ENCODE measurements at places on chromosomes 3 and 15.

GRCh38 chr3:128551451-128551850 lies 58.5 kb upstream of the GATA2 start:
- DNase-seq = no peak

- DNase-seq = no peak
These were observed 3.3 kb downstream of the NDUFAF3 start for GRCh38 chr3:49025005-49025792.

- no peak for DNase-seq
These were observed 481.7 kb downstream of the TUSC7 start for GRCh38 chr3:117191245-117191644.

- DNase-seq = no peak
These were observed 10.8 kb upstream of the FANCD2 start for GRCh38 chr3:10015461-10015904.

DNA sequence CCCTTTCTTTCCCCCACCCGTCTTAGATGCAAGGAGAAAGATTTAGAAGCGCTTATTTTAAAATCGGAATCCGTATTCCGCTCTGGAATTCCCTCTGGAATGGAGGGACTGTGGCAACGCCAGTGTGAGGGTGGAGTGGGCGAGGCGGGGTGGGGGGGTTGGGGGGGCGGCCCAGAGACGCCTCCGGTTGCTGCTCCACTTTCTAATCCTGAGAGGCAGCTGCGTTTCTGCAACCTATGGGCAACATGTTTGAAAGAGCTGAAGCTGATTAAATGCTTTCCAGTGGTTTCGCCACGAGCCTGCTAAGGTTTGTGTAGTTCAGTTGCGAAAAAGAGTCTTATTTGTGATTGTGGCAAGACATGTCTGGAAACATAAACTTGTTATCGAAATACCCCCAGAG lies at the start of gene CCK:
TSS of gene CCK (minus strand) at position 101 of the 400 bp plus-strand sequence. CDS start 2,555 bp downstream, outside the sequence.
- no peak for DNase-seq

- DNase-seq = no peak
These were observed 174.6 kb downstream of the STT3B start for GRCh38 chr3:31707286-31707685.

DNA sequence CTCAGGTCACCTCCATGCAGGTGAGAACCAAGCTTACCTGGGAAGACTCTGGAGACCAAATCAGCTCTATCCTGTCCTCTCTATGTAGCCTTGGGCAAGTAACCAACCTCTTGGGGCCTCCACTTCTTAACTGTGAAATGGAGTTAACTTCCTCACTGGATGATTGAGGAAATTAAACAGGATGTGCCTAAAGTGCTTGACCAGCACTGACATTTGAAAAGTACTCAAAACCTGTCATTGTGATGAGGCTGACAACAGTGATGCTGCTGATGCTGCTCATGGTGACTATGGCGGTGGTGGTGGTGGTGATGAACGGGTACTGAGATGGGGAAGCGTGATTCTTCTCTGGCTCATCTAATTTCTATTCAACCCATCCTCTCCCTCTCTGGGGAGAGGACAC lies 22.3 kb downstream of the VIPR1 start:
- no peak for DNase-seq

DNA sequence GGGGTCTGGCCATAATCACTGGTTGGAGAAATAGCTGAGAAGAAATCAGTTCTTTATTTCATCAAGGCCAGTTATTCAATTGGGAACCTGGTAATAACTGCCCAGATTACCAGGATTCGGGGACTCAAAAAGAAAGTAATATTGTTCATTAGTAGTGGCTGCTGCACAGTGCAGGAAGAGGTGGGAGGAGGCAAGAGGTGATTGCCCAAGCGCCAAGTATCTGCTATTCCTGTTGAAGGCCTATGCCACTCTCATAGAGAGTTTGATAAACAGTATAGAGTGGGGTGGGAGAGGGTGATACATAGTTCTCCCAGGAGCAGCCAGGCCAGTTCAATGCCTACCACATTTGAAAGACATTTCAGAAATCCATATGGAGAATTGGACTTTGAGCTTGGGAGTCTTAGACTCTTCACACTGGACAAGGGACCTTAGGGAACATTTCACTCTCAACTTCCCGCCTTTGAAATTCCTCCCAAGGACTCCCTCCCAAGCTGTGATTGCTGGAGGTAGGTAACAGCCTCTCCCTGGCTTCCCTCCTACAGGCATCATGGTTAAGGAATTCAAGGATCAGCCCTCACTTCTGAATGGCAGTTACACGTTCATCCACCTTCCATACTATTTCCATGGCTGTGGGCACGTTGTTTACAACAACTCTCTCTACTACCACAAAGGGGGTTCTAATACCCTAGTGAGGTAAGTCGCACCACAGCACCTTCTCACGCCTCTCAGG lies 59.8 kb downstream of the GLDN start:
- DNase-seq = no peak

- DNase-seq = no peak
These were observed 39.6 kb downstream of the ATP13A3 start for GRCh38 chr3:194447161-194447560.

GRCh38 chr3:135451037-135451785 lies 514.3 kb upstream of the PPP2R3A start:
- DNase-seq = no peak

DNA sequence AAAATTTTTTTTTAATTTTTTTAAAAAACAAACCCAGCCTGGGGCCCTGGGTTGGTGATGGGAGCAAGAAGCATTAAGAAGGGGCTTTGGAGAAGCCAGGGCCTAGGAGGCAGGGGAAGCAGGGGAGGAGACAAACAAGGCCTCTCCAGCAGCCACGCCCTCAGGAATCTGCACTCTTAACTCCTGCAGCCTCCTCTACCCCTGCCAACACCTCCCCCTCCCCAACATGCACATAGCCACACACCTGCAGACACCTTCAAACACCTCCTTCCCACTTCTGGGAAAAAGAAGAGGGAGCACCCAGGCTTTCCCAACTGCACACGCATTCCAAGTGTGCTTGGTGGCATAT lies 2.7 kb upstream of the DCAF1 start:
- DNase-seq = no peak

DNA sequence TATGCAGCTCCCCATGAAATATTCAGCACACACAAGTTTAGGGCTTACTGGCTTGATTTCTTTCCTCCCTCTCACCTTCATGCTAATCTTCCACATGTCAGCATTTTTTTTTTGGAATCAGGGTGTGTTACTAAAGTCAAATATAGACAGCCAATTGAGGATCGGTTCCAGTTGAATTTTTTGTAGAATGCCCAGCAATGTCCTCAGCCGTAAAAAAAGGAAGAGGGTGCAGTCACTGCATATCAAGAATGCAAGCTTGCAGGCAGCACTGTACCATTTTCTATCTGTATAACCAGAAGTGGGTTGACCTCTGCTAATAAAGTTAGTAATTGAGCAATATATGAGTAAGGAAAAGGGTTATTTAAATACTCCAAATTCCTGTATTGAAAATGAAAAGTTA lies 51.4 kb upstream of the CHMP2B start:
- DNase-seq = no peak

DNA sequence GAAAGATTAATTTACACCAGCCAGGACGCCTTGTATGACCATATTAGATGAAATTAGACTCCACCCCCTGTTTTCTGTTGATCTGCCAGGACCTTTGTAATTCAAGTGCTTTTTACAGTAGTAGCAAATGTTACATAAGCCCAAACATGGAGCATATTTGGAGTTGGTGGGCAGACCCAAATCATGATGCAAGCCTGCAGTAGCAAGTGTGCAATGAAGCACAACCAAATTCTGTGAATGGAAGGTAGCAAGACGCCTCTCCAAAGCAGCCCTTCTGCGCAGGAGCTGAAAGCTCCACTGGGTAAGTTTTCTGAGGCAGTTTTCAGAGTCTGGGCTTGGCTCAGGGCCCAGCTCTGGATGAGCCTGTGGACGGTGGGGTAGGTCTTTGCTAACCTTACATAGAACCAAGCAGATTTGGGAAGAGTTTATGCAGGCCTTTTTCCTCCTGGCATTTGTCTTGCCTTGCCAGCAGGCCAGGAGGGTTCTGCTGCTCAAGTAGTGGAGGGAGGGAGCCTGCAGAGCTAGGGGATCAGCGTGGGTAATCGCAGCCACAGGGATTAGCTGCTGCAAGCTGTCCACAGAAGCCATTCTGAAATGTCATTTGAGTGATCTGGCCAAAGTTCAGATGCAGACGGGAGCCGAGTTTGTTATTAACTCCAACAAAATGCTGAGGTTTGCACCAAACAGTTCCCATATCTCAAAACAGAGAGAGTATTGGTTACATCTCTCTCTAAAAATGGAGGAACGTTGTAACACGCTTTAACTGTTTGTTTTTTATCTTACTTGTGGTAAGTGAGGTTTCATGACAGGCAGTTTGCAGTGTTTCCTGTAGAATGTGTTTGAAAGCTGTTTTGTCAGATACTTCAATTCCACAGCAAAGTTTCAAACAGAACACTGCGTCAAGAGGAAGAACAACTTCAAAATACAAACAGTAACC lies 55.4 kb downstream of the PSMD6 start:
- peak; percentile 71 for DNase-seq

GRCh38 chr3:146948186-146948585 lies 343.0 kb upstream of the PLSCR5 start:
- DNase-seq = no peak

All from naive thymus-derived CD8-positive, alpha-beta T cell (primary cell).